A549 (cell line): ENCODE measurements at places on chromosomes 1 and 21.
A peak's percentile ranks its signal among the peaks of the same experiment; 100 is the strongest.

DNA sequence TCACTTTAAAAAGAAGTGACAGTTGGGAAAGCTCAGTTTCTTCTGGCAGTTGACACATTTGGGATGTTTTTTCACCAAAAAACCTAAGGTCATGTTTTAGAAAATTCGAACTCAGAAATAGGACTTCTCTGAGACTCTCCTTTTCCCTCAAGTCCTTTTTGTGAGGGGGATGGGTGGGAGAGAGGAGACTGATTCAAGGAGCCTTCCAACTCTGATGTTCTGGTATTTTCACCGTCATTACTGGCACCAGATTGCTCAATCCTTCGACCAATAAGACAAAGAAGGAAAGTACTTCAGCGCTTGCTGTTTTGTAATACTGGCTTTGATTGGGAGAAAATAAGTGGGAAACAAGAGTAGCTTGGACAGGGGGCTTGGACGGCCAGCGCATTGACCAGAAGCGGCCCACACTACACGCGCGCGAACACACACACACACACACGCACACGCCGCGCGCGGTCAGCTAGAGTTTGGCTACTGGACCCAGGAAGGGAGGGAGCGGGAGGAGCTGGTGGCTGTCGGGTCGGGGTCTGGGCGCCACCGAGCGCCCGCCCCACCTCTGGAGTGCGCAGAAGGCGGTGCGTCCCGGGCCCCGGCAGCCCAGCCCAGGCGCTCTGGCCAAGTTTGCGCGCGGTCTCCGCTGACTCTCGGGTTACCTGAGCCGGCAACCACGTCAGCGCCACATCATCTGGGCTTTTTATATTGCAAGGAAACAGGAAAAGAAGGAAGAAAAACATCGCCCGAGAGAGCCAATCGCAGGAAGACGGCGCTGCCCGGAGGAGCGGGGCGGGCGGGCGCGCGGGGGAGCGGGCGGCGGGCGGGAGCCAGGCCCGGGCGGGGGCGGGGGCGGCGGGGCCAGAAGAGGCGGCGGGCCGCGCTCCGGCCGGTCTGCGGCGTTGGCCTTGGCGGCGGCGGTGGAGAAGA is at the start of gene KCNK1:
Gene KCNK1, plus strand, starts transcription at position 855 of the 921 bp plus-strand sequence. Its CDS starts 66 bp downstream, at position 921.
- peak; percentile 80 for DNase-seq

GRCh38 chr1:208173749-208174148 is 70.4 kb downstream of the PLXNA2 start:
- DNase-seq: no peak

- no peak for DNase-seq
These were observed 18.9 kb downstream of the ARHGEF16 start for GRCh38 chr1:3473381-3473844.

- no peak for DNase-seq
These were observed 156.5 kb upstream of the UBE2U start for GRCh38 chr1:64046891-64047290.

DNA sequence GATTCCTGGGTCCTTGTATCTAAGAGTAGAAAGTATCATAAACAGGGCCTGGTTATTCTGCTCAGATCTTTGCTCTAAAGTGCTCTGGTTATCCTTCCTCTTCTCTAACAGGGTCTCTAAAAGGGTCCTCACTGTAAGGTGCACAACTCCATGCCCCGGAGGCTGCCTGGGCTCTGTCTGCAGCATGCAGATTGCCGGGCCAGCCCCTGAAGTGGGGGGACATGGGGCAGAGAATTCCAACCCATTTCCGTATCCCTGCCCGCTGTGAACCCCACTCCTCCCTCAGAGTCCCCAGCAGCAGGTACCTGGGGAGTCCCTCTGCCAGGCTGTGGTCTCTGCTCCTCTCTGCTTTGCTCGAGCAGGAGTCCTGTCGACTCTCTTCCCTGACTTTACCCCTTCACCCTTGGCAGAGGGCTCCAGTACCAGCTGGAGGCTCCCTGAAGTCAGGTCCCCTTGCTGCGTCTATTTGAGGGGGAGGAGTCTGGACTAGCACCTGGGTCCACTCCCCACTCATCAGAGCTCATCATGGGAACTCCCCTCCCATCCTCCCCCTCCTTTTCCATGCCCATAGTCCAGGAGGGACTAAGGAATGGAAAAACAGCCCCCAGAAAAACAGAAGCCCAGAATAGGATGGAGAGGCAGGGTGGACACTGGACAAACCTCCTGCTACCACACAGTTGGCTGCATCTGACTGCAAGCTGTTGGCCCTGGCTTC is 12.1 kb downstream of the BLACAT1 start:
- no peak for DNase-seq

GRCh38 chr21:28089599-28090441 is 902.9 kb downstream of the LTN1 start:
- DNase-seq: peak; percentile 4
